Uterus (tissue), 4 donors: ENCODE measurements at places on chromosomes 2 and 18. TPM values are rescaled to one million over a fixed set of nuclear protein-coding genes. Genes with fewer than 3 reads are reported as not detected.

- no peak for DNase-seq
Measured at GRCh38 chr18:79520478-79521390, 125.0 kb downstream of the NFATC1 start.

- no peak for DNase-seq
Measured at GRCh38 chr2:81940266-81940955, 1635.9 kb upstream of the LRRTM1 start.

DNA sequence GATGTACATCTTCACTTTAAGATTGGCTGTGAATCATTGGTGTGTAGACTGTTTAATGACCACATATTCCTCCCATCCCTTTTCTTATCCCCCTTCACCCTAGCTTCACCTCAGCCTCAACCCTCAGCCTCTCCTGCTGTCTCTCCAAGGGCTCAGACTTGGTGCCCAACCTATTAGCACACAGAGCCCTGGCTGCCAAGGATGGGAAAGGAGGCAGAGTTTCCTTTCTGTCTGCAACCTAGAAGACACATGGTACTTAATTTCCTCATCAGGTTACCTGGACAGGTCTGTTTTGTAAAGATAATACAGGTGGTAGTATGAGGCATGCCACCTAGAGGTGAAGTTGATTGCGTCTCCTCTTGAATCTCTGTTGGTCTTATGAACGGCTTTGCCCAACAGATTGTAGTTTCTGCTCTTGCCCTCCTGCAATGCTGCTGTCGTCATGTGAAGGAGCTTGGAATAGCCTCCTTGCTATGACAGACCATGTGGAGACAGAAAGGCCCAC is 44.5 kb upstream of the RMND5A start:
- DNase-seq, result no peak

DNA sequence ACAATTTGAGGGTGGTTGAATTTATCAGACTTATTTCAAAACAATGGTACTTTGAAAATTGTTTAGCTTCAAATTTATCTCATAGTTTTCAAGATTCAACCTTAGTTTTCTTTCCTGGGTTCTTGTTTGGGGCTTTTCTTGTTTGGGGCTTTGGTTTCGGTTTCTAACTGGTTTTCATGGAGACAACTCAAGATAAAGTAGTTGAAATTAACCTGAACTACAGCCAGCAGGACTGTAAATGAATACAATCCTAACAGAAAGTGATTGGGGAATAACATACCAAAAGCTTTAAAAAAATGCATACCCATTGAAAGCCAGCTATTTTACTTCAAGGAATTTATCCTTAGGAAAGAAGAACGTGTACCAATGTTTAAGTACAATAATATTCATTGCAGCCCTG is 133.5 kb upstream of the SLC14A2 start:
- no peak for DNase-seq

- no peak for DNase-seq
Measured at GRCh38 chr2:192250961-192251360, 56.2 kb upstream of the TMEFF2 start.

GRCh38 chr2:48727560-48727959 is 28.0 kb downstream of the LHCGR start:
- DNase-seq, result no peak

DNA sequence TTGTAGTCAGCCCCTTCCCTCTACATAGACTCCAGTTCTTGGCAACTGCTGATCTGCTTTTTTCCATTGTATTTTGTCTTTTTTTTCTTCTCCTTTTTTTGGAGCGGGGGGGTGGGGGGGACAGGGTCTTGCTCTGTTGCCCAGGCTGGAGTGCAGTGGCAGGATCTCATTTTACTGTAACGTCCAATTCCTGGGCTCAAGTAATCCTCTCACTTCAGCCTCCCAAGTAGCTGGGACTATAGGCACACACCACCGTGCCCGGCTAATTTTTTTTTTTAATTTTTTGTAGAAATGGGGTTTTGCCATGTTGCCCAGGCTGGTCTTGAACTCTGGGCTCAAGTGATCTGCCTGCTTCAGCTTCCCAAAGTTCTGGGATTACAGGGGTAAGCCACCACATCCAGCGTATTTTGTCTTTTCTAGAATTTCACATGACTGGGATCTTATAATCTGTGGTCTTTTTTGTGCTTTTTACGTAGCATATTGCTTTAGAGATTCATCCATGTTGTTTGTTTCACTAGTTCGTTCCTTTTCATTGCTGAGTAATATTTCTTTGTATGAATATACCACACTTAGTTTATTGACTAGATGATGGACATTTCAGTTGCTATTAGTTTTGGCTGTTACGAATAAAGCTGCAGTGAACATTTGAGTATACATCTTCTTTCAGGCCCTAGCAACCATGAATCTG is 17.9 kb downstream of the EML4 start:
- DNase-seq, result no peak

DNA sequence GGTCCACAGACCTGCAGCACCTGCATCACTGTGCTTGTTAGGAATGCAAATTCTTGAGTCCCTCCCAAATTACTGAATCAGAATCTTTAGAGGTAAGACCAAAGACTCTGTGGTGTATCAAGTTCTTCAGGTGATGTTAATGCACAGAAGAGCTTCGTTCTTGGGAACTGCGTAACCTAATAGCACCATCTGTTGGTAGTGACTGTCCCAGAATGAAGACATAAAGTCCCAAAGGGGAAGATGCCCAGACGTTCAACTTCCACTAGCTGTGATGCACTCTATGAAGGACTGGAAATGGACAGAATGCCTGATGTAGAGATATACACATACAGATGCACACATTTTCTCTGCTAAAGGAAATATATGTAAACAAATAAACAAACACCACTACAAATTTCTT is 576.0 kb downstream of the LRP1B start:
- no peak for DNase-seq

- DNase-seq, result no peak
Measured at GRCh38 chr2:96103761-96104486, 12.4 kb downstream of the ADRA2B start.

GRCh38 chr2:159998961-159999360 is 63.5 kb downstream of the PLA2R1 start:
- no peak for DNase-seq

DNA sequence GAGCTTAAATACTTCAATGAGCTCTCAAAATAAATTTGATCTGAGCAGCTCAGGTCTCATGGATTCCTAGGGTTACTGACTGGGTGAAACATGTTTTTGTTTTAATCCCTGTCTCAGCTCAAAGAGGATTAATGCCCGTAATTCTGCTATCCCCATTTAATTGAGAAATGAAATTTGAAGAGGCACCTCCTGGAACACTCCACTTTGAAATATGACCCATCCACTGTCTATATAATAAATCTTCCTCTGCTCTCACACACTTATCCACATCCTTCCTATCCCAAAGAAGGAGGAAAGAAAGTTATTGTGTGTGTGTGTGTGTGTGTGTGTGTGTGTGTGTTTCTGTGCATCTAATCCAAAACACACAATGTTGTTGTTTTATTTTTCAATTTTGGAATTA is 2082.4 kb upstream of the PIK3C3 start:
- DNase-seq, result no peak

DNA sequence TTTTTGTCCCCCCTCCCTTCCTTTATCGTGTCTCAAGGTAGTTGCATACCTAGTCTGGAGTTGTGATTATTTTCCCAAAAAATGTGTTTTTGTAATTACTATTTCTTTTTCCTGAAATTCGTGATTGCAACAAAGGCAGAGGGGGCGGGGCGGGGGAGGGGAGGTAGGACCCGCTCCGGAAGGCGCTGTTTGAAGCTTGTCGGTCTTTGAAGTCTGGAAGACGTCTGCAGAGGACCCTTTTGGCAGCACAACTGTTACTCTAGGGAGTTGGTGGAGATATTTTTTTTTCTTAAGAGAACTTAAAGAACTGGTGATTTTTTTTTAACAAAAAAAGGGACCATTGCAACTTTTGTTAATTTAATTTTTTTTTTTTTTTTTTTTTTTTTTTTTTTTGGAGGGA is 2.1 kb downstream of the SOX11 start:
- DNase-seq, result no peak

GRCh38 chr18:7062811-7063210 is 54.8 kb downstream of the LAMA1 start:
- DNase-seq, result no peak

DNA sequence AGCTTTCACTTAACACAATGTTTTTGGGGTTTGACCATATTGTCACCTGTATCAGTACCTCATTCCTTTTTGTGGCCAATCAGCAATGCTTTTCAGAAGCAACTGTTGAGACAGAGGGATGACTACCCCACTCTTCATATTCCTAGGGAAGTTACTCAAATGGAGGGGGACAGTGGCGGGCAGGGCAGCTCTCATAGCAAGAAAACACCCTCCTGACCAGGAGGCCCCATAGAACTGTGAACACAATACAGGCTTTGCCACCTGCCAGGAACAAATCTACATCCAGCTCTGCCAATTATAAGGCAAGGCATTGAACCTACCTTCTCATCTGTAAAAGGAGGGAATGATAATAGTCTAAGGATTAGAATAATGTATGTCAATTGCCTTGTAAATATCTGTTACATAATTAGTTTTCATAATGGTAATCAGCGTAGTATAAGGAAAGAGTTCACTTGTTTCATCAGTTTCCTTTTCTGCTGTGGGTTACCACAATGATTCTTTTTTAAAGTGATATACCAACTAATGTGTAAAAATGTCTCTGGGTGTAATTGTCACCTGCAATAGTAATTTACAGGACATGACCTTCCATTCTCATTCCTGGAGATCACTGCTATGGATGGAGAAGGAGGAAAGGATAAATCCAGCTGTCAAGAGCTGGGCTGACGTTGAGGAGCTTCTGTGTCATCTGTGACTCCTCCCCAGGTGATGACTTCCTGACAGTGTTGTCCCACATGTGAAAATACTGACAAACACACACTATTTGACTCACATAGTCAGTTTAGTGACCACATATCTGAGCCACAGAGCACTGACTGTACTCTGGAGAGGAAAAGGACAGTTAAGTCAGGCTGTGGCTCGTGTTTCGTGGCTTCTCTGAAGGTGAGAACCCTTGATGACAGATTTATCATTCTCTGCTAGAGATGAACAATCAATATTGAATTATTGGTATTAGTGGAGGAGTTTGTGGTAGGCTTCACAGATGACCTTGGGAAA is 13.5 kb downstream of the ALPK2 start:
- no peak for DNase-seq

- DNase-seq, result no peak
Measured at GRCh38 chr2:173134703-173135102, 59.1 kb downstream of the MAP3K20 start.

DNA sequence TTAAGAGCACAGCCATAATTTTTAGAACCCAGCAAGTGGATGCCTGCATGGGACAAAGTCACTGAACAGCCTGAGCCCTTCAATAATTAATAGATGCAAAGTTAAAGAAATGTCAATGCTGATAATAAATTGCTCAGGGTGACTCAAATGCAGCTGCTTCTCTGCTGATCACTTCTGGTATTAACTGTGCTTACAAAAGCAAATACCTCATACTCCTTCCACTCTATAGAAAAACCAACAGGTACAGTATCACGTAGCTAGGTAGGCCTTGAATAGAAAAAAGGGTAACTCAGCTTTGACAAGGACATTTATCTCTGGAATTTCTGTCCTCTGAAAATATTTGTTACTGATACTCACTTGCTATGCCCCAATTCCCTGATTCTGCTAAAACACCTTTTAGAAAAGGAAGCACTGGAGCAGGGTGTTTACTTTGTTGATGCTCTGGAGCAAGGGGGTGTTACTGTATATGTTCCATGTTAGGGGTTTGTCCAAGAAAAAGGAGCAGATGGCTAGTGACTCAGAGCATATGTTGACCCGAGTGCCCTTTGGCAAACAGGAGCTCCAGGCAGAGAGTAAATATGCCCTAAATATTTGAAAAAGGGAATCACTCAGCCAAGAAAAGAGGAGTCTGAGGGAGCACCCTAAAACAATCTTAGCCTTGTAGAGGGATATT is 59.1 kb upstream of the RTN4 start:
- DNase-seq, result no peak

GRCh38 chr2:176471949-176472348 is 202.7 kb downstream of the MTX2 start:
- DNase-seq, result no peak

GRCh38 chr2:125842041-125842440 is 813.9 kb upstream of the GYPC start:
- DNase-seq, result no peak

DNA sequence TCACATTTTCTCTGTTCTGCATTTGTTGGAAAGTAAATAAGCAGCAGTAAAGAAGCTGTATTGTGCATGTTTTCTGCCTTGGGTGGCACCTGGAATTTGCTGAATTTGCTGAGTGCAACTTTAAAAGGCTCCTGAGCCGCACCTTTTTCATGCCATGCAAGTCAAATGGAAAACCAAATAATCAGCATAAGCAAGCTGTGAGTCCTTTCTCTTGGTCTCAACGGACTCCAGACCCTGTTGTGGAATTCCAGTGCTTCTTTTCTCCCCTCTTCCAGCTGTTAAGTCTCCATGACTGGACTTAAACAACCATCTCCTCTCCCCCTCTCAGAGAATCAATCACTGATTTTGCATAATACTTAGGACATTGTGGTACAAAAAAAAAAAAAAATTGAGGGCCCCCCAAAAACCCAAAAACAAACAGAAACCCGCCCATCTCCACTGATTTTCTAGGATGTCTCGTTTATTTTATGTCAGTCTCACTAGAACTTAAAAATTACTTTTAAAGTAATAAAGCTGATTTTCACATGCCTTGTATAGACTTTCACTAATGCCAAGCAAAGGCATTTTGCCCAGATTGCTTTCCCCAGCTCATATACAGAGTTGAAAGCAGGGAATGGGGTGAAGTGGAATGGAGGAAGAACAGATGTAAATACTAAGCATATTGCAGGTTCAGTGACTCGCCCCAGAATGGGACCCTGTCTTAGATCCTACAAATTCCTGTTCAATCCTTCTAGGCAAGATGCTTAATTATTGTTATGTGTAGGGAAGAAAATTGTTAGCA is 5.1 kb upstream of the CETN1 start:
- DNase-seq, result no peak

DNA sequence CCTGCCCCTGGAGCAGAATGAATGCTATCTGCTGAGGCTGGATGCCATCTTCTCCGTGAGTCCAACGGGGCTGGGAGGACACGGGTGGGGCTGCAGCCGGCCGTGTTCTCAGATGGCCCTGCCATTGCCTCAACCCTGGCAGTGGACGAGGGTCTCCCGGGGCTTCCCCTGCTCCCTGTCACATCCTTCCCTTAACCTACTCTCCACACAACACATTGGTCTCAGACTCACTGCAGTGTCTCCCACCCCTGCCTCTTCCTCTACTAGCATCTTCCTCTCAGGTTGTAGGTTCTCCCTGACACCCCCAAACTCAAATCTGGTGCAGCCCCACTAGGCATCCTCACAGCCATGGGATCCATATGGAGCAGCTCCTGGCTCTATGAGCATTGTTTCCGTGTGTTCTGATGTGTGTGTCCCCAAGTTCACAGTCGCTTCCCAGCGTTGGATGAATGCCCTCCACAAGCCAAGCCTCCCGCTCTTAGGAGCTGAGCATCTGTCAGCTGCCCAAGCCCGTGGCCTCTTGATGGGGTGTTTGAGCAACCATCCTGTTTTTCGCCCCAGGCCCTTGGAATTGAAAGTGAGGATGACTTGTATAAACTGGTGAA is 27.8 kb downstream of the OTOF start:
- no peak for DNase-seq

GPR45 gene
- total RNA-seq, result not detected

FABP1 gene
- total RNA-seq, result not detected

LYPD6B gene
- not detected for total RNA-seq

GYPC gene
- 48.0 TPM for total RNA-seq

FZD7 gene
- total RNA-seq, result 15.0 TPM

LYG2 gene
- not detected for total RNA-seq

GBX2 gene
- not detected for total RNA-seq

CRACDL gene
- 2.4 TPM for total RNA-seq

UGT1A6 gene
- total RNA-seq, result not detected

RUFY4 gene
- total RNA-seq, result not detected

HTR2B gene
- total RNA-seq, result 8.6 TPM

TGFA gene
- 1.6 TPM for total RNA-seq
